ENCODE measurements at places on chromosomes 12 and 14.

DNA sequence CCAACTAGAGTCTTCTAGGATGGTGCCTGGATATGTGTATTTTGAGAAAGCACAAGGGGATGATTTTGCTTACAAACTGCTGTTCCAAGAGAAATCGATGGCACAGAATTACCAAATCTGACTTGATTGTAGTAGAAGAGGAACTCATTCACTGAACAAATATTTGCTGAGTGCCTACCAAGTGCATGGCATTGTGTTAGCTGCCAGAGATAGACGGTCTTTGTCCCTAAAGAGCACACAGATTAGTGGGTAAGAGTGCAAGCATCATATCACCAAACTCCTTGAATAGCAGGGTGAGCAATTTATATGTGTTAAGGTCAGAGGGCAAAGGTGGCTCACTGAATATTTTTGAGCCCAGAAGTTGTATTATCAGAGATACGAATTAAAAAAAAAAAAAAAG lies 3.5 kb upstream of the FOXN3 start:
- DNase-seq: no peak

- no peak for DNase-seq
These were observed 382.7 kb upstream of the FAR2 start for GRCh38 chr12:28766398-28766797.

GRCh38 chr14:60658211-60658690 lies 9.0 kb upstream of the SIX1 start:
- DNase-seq: no peak

- DNase-seq: no peak
These were observed 855 bp downstream of the MNAT1 start for GRCh38 chr14:60735416-60735815.

- DNase-seq: no peak
These were observed 5.7 kb downstream of the SHMT2 start for GRCh38 chr12:57235017-57235727.

DNA sequence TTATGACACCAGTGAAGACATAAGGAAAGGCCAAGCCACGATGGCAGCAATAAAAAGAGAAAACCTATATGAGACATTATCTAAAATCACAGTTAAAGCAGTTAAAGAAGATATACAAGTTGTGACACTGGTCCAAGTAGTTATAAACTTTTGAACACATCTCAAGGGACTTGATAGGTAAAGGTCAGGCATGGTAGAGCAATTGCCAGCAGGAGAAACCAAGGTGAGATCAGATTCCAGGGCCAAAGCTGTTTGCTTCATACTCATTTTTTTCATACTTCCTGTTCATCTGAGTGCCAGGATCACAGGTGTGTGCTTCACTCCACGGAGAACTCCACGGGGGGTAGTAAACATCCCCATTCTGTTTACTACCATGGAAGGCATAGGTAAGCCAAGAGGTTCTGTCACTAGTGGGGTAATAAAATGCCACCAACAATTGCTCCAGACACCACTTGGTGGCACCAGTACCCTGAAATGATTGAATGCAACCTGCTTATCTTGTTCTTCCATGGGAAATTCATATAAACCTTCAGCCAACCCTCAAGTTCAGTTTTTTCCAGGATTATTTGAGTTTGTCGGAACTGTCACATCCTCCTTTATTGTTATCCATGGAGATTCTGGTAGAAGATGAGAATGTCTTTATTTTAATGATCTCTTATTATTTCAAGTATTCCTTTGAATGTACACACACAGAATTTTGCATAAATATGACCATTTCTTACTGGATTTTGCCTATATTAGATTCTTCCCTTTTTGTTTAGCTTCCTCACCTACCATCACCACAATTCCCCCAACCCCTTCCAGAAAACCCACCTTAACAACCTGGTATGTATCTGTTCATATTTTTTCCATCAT lies 59.2 kb upstream of the TSPAN8 start:
- DNase-seq: peak; percentile 6

DNA sequence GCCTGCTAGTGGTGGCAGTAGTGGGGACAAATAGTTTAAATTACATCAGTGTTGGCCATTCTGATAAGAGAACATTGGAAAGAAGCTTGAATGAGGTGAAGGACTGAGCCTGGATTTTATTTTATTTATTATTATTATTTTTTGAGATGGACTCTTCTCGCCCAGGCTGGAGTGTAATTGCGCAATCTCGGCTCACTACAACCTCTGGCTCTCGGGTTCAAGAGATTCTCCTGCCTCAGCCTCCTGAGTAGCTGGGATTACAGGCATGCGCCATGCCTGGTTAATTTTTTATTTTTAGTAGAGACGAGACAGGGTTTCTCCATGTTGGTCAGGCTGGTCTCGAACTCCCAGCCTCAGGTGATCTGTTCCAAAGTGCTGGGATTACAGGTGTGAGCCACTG lies 739.4 kb downstream of the AACS start:
- no peak for DNase-seq

DNA sequence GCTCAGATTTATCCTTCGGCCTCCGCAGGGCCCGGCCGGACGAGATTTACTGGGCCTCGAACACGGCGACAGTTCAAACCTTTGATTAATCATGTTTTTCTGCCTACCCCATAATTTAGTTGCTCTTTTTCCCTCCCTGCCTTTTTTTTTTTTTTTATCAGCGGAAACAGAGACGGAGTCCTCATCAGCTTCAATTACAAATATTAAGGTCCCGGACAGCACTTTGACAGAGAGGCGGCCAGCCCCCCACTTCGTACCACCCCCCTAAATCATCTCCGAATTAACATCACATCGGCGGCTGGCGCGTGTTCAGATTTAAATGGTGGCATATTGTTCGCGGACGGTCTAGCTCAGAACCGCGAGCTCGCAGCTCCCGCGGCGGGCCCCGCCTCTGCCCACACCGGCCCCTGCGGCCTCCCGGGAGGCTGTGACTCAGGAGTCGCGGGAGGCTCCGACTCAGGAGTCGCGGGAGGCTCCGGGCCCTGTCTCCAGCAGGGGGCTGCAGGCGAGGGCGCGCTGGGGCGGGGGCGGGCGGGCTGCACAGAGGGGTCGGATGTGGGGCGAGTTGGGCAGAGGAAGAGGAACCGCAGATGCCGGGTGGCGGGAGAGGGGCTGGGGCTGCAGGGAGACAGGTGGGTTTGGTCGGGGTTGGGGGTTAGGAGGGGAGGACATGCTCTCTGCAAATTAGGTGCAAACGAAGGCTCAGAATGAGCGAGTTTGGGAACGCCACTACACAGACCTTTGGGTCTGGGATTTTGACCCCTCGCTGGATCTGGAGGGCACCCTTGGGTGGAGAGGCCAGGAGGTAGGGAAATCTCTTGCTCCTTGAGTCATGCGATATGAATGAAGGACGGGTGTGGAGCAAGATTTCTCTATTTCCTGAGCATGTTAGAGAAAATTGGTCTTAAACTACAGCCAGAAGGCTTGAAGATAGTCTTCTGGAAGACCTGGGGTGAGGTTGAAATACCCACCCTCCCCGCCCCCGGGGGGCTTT lies 19.6 kb upstream of the ATP5MC2 start:
- no peak for DNase-seq

- DNase-seq: no peak
These were observed 99.4 kb downstream of the ETV6 start for GRCh38 chr12:11748903-11749302.

GRCh38 chr14:104271391-104271790 lies 133.0 kb downstream of the KIF26A start:
- no peak for DNase-seq

DNA sequence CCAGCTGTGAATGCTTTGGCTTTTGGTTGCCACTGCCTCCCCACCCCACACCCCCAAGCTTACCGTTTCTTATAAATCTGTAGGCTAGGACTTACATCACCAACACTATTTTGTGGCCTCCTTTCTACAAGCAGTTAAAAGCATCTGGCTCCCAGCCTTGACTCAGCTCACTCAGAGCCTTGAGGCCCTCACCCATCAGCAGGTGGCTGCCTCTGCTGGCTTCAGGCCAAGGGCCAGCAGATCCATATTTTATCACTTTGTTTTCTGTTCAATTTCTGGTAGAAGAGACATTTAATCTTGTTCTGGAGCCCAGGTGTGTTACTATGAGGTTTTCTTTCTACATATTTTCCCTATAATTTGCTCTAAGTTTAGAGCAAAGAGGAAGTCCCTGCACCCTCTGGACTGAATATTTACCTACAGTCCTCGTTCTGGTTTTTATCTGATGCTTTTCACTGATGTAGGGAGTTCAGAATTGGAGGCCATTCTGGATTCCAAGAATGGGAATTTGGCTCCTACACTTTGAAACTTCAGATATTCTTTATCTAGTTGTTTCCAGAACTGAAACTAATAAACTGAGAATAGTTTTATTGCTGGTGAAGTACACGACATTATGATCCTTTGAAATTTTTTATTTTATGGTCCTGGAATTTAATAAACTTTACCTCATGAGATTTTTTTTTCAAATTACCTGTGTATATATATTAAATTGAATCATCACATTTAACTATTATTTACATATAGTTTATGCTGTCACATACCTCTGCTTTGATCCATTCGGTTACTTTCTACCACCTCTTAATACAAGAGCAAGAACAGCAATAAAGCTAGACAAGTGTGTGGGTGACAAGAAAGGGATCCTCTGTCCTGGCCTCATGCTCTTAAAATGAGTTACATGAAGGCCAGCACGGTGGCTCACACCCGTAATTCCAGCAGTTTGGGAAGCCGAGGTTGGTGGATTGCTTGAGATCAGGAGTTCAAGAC lies 22.2 kb downstream of the PLBD1 start:
- DNase-seq: no peak

- peak; percentile 43 for DNase-seq
These were observed 237.9 kb downstream of the IPO8 start for GRCh38 chr12:30457621-30458289.

- no peak for DNase-seq
These were observed 700.0 kb downstream of the TMTC2 start for GRCh38 chr12:83386527-83387264.

- DNase-seq: no peak
These were observed 3.9 kb downstream of the CDH24 start for GRCh38 chr14:23053426-23053825.

GRCh38 chr14:101361451-101362433 lies 199.6 kb upstream of the DIO3 start:
- DNase-seq: no peak

GRCh38 chr14:101520621-101521472 lies 40.4 kb upstream of the DIO3 start:
- no peak for DNase-seq

GRCh38 chr12:43028826-43029225 lies 439.3 kb upstream of the PRICKLE1 start:
- no peak for DNase-seq

DNA sequence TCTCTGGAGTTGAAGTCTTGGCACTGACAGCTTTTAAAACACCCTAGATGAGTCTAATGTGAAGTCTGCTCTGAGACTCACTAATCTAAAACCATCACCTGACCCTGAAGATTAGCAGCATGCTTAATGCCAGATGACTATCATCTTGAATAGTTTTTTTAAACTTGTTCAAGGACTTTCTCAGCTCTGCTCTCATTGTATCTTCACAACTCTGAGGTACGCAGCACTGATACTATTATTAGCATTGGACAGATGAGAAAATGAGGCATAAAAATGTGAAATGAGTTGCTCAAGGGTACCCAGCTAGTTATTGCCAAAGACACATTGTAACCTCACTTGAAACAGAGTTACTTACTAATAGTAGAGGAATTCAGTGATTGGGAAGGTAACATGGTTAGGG lies 4.8 kb downstream of the SLC38A1 start:
- DNase-seq: no peak

DNA sequence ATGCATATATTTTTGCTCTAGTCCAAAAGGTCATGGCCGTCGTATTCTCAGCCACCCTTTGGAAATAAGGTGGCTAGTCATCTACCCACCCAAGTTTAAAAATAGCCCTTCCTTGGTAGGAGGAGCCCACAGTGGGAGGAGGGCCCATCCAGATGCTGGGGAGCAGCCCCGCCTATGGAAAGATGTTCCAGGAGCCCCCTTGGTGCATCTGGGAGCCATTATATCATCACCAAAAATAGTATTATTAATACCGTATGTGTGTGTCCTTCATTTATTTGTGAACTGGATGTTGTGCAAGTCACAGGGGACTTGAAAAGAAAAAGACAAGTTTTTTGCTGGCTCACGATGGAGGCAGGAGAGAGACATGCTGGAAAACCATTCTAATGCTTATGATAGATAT lies 34.0 kb downstream of the EMP1 start:
- DNase-seq: no peak

DNA sequence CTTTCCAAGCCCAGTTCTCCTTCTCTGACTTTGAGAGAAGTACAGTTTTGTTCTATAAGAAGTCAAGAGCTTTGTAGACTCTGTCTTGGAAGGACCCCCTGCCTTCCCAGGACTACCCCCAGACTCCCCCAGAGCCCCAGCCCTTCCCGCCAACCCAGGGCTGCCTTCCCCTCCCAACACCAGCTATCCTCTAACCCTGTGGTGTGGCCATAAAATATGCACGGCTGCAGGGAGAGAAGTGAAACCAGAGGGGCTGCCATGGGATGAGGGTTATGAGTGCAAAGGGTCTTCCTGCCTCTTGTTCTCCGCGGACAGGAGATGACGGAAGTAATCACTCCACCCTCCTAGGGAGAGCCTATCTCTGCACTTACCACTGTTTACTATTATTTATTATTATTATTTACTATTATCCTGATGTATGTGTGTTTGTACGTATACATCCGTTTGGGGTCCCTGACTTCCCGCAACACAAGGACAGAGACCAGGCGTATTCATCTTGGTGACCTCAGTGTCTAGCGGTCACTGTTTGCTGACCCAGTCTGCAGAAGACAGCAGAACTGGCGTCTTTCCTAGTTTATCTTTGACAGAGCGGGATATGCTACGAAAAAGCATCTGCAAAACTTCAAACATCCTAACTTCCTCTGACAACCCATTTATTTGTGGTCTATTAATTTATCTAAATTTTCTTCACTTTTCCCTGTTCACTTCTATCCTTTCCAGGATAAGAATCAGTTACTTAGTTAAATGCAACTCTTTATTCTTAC lies 3.5 kb upstream of the SCNN1A start:
- DNase-seq: no peak

Data from epithelial cell of prostate (primary cell).